ENCODE measurements at places on chromosomes 1 and 21.

DNA sequence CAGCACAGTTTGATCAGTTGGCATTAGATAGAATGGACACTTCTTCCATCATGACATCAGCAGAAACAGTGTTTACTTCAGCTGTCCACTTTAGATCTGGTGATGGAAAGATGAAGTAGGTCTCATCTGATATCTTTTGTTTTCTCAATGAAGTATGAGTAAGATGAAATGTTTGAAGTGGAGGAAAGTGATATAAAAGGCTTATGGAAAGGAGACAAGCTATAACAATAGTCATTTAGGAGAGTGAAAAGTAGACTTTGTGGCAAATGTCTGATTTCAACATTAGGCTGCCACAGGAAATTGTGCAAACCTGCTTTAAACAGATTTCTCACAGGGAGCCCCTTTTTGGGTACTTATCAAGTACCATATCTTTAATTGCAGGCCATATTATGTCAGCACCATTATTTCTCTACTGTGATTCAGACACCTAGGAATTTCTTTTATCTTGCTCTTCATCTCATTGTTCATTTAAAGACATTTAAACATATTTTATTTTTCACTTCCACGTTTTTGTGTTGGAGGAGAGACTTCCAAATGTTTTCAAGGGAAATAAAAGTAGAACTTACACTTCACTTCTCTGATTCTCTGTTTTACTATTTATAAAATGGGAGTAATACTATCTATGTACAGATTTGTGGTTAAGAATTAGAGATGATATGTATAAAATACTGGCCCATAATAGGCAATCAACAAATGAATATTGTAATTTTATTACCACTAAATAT, 18.1 kb downstream of the PDC start:
- DNase-seq: no peak

GRCh38 chr1:1531947-1532346, 8.5 kb downstream of the TMEM240 start:
- DNase-seq: no peak

DNA sequence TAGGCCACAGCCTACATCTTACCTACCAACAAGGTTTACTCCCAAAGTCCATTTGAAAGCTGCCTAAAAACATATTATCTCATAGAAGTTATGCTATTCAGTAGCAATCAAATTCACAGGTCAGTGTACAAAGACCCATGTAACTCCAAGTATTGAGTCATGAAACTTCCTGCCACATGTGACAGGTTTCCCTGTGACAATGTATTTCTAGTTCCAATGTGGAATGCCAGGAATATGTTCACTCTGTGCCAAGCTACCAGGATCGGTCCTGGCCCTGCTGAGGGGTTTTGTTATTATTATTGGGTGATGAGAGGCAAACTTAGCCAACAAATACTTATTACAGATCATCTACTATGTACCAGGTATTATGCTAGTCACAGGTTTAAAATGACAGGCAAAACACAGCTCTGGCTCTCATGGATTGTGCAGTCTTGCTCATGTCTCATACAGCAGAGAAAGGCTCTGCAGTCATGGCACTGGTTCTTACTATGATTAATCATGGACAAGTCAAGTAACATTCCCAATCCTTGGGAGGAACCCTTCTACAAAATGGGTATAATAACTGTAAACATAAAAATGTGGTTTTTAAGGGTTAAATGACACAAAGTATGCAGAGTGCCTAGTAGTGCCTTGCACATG, 22.5 kb downstream of the DPH5 start:
- DNase-seq: no peak

DNA sequence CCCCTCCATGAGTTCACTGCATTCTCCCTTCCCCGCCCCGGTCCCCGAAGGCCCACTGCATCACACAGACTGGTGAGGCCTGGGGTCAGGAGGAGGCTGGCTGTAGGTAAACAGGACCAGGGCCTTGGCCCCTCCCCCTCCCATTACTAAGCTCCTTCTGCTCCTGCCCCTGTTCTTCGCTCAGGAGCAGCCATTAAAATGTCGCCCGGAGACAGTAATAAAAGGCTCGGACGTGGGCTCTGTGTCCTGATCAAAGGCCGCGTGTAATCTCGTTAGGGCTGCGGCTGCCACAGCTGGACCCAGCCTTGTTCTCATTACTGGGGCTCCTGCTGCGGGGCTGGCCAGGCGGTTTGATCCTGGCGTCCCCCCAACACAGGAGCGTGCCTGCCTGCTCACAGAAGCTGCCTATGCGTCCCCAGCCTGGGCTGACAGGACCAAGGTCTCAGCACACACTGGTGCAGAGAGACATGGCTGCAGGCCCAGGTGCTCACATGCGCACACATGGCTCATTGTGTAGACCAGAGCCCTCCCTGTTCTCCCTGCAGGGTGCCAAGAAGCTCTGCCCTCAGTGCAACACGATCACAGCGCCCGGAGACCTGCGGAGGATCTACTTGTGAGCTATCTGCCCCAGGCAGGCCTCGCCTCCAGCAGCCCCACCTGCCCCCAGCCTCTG, 24.0 kb downstream of the TMEM53 start:
- no peak for DNase-seq

DNA sequence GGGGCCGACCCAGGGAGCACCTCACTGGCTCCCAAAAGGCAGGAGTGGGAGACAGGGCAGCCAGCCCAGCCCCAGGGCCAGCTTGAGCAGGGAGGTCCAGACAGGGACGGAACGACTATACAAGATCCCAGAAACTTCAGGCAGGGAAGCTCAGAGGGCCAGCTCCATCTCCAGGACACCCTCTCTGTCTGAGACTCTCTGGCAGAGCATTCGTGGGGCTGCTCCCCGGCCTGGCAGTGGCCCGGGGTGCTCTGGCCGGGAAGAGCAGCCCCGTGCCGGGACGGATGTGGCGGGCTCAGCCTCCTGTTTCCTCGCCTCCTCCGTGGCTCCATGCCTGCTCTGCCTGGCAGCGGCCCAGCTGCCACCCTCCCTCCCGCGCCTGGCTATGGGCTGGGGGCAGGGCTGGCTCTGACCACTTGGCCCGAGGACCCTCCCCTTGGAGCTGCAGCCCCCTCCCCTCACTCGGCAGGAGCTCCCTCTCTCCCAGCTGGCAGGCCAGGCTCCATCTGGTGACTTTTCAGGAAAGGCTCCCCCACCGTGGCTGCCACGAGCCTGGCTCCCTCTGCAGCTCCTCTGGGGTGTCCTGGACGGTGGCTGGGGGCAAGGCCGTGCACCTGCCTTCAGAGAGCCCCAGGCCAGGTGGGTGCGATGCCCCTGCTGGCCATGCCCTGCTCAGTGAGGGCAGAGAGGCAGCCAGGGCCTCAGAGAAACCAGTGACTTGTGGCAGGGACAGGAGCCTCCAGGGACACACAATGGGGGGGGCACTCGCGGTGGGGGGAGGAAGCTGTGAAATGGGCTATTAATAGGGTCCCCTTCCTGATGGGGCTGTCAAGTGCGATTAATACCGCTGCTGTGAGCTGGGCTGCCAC, 5.6 kb upstream of the PLCH2 start:
- DNase-seq: no peak

DNA sequence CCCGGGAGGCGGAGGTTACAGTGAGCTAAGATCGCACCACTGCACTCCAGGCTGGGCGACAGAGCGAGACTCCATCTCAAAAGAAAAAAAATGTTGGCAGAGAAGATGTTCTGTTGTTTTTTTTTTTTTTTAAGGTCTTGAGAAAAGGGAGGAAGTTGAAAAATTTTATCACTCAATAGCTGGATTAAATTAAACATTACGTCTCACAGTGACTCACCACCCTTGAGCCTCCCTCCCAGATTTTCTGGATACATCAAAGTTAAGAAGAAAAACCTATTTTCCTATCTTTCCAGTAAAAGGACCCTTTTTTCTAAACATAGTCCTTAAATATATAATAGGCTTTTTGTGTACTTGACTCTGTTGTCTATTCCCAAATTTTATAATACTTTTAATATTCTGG, 35.5 kb downstream of the IFNAR1 start:
- no peak for DNase-seq

DNA sequence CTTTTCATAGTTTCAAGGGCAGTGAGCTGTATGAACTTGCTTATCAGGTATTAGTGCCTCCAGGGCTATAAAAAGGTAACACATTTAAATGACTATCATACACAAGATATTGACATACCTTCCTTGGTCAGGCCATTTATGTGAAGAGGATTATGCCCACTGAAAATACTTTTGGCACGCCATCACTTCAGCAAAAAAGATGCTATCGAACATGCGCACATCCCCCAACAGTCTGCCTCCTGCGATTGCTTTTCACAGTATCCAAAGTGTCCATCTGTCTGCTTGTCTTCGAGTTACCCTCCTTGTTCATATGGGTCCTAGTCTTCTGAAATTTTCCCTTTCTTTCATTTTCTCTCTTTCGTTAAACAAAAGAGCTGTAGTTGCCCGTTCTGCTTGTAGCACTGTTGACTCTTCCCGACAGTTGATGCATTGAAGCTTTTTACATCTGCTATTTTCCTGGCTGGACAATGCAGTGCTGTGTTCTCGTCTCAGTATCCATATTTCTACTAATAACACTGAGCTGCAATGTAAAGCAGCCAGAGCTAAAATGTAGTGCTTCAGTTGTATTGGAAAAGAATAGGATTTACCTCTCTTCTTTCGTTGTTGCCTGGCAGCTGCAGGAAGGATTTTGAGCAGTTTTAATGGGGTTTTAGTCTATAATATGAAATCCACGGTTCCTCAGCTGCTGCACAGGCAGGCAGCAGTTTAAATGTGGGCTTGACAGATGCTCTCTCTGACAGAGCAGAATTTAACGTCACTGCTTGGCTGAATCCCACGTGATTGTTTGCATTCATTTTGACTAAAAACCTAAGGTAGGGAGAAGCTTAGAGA, at the start of gene B3GALT2:
B3GALT2 (minus strand) TSS at position 713 of the 831 bp plus-strand sequence. CDS start 5,051 bp downstream, outside the sequence.
- no peak for DNase-seq

- no peak for DNase-seq
These were observed 6.3 kb upstream of the CRYBG2 start for GRCh38 chr1:26359981-26360806.

DNA sequence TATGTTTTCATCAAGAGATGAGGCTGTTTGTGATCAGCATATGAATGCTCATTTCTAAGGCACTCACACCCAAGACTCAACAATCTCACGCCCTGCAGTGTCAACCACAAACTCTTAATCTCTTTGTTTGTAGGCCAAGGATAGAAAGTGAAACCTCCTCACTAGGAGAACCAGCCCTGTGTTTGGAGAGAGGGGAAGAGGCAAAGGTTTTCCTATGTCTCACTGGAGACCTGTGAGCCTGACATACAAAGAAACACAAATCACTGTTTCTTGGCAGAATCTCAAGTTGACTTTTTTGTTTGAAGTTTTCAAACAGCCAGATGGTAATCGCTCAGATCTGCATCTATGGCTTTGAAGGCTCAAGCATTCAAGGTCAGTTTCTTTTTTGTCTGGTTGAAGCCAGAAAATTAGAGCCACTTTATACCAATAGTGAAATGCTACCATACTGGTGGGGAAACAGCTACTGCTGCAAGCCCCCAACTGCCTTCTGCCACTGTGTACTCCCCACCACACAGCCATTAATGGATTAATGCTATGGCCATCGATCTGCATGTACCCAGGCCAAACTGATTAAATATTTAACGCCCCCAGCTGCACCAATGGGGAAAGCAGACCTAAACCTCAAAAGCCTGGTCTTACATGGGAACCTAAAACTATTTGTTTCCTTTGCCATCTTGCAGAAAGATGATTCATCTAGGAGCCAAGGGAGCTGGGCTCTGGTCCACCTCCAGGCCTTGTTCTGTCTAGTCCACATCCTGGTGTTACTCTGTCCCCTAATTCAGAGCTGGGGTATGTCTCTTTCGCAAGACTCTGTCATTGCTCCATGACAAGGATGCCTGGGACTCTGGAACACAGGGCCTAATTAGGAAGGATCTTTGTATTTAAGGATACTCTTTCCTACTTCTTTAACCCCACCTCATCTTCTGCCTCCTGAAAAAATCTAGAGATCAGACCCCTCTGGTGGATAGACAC, 16.3 kb downstream of the PDZK1 start:
- DNase-seq: no peak

DNA sequence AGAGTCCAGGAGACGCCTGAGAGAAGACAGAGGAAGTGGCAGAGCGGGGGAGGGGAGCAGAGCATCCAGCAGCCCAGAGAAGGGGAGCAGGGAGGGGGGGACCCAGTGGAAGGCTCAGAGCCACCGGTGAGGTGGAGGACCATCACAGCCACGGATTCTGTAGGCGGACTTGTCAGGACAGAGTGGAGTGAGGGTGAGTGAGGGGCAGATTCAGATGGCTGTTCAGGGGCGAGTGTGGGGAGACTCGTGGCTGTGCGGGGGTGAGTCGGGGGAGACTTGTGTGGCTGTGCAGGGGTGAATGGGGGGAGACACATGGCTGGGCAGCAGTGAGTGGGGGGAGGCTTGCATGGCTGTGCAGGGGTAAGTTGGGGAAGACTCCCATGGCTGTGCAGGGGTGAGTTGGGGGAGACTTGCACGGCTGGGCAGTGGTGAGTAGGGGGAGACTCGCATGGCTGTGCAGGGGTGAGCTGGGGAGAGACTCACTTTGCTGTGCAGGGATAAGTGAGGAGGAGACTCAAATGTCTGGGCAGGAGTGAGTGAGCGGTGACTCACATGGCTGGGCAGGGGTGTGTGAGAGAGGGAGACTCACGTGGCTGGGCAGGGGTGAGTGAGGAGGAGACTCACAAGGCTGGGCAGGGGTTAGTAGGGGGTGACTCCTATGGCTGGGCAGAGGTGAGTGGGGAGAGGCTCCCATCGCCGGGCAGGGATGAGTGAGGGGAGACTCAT, 56.8 kb upstream of the ABCG1 start:
- DNase-seq: no peak

DNA sequence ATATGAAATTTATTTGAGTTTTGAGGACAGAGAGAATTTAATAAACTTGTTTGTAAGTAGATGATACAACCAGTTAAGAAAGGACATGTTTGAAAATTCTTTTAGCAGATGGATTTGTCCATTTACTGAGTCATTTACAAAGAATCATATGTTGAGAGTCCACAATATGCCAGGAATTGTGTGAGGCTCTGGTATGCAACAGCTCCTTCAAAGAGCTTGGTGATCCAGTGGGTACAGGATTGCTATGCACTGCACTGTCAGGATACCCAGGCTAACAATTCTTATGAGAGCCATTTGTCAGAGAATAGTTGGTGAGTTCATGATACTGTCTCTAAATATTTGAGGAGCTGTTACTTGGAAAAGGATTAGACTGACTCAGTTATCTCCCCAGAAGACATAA, 11.0 kb downstream of the DNM3 start:
- DNase-seq: no peak

DNA sequence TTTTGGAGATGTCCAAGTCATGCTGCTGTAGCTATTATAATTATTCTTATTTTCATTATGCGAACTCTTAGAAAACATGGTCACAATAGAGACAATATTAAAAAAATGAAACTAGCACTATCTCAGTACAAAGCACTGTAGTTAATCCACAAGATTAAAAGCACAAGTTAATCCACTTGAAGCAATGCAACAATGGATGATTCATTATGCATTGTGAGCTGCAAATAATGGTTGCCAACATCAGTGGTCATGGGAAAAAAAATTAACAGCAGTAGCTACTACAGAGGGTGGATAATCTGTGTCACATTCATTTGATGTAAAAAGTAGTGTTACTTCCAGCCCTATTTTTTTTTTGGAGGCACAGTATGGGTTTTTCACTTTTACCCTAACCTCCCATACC, 56.7 kb downstream of the DPT start:
- DNase-seq: no peak

GRCh38 chr1:9207086-9207485, 27.5 kb upstream of the H6PD start:
- DNase-seq: no peak

- DNase-seq: no peak
These were observed 75.3 kb downstream of the CD247 start for GRCh38 chr1:167442854-167443565.

- no peak for DNase-seq
These were observed 28.9 kb upstream of the ACTN2 start for GRCh38 chr1:236657398-236657797.
